ENCODE measurements at places on chromosomes 6 and 20.

DNA sequence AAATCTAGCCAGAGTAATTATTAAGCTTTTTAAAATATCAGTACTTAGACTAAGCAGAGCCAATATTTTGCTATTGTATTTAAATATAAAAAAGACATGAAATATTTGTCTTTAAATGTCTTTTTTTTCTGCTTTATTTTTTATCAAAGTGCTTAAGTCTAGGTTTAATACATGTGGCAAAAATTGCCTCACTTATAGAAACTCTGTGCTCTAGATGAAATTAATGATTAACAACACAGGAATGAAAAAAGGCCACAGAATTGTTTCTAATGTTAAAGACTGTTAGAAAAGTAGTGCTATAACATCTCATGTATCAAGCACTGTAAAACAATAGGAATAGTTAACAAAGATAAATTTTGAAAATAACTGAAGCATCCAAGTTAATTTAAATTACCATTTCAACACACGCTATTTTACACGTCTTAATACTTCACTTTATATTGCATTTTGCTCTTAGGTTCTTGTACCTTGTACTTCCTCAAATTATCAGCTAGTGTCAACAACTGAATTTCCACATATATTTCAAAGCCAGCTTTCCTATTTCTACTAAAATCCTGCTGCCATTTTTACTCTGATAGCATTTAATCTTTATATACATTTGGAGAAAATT is 1515.1 kb downstream of the HACE1 start:
- DNase-seq, result no peak

DNA sequence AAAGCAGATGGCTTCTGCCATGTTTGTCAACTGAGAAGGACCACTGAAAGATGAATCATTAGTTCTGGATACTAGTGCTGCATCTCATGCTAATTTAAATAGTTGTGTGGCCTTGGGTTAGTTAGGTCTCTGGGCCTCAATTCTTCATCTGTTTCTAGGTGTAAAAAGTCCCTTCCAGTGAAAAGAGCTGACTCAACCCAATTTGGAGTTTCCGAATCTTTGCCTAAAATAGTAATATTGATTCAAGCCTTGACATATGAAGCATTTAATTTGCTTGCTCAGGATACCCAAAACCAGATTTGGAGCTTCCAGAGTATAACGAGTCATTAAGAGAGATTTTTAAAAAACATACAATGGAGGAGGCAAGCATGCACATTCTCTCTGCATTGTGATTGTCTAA is 163.9 kb downstream of the LMBRD1 start:
- DNase-seq, result no peak

- DNase-seq, result no peak
These were observed 38.7 kb downstream of the SLC35D3 start for GRCh38 chr6:136960781-136961180.

- no peak for DNase-seq
These were observed 154.3 kb downstream of the MRPL14 start for GRCh38 chr6:43972913-43973300.

GRCh38 chr20:32072168-32072750 is 20.2 kb downstream of the HCK start:
- DNase-seq, result no peak

GRCh38 chr6:161138543-161139303 is 135.1 kb downstream of the AGPAT4 start:
- DNase-seq, result no peak

DNA sequence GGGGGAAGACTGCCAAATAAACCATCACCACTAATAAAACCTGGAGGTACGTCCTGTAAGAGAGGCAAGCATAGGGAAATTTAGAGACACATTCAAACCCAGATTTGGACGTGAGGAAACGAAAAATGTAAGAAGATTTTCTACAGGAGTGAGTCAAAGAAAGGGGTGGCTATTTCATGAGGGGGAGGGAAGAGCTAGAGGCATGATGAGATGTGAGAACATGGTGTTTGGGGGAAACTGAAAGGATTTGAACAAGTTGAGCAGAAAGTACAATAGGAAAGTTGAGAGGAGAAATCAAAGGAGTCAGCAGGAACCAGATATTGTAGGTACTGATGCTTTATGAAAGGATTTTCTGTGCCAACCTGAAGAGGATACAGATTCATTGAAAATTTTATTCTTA is 179.1 kb upstream of the HS3ST5 start:
- no peak for DNase-seq

- DNase-seq, result no peak
These were observed 828 bp downstream of the ADGRB3 start for GRCh38 chr6:68635706-68636513.

DNA sequence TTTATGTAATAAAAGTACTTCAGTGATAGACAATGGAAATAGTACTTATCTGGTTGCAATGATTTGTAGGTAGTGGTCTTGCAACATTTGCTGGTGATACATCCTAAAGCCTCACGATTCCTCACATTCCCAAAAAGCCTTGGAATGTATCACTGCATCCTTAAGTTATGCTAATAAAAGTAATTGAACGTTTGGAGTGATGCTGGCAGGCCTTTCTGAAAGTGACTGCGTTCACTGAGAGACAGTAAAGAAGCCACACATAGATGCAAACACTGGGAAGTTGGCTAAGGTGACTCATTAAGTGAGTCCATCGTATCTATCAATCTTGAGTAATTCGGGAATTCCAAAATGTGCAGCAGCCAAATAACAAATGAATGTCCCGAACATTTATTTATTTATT is 444.1 kb upstream of the SOX4 start:
- no peak for DNase-seq

- DNase-seq, result no peak
These were observed 30.2 kb upstream of the FOXP4 start for GRCh38 chr6:41515995-41516394.

- DNase-seq, result no peak
These were observed 8.6 kb upstream of the SERPINB6 start for GRCh38 chr6:2979819-2980464.
